Activated CD8-positive, alpha-beta memory T cell treated with anti-CD3 and anti-CD28 coated beads for 36 hours (primary cell): ENCODE measurements at places on chromosomes 1 and 21. TPM values are rescaled to one million over a fixed set of nuclear protein-coding genes. Genes with fewer than 3 reads are reported as not detected.

The IL22RA1 gene
- total RNA-seq = not detected

The HES2 gene
- total RNA-seq = not detected

The NID1 gene
- total RNA-seq = 0.08 TPM

The HMGCL gene
- total RNA-seq = 23.4 TPM

The SPRR1A gene
- total RNA-seq = not detected

The REN gene
- not detected for total RNA-seq

The RIMS3 gene
- total RNA-seq = 1.4 TPM

The CA6 gene
- total RNA-seq = 2.5 TPM

The KRTAP19-3 gene
- total RNA-seq = not detected

The FMO2 gene
- not detected for total RNA-seq

The CYP4A11 gene
- not detected for total RNA-seq

The RGS1 gene
- 28.7 TPM for total RNA-seq

The KLHDC9 gene
- total RNA-seq = 0.53 TPM

The CD101 gene
- total RNA-seq = 0.48 TPM

The B3GALT2 gene
- 0.13 TPM for total RNA-seq

The PLPPR5 gene
- not detected for total RNA-seq

The SPRR2F gene
- not detected for total RNA-seq

The TPTE gene
- total RNA-seq = not detected

The DAB1 gene
- not detected for total RNA-seq

The USH2A gene
- not detected for total RNA-seq

The TLCD4 gene
- 0.15 TPM for total RNA-seq

The LRRC53 gene
- total RNA-seq = not detected

The CD1E gene
- not detected for total RNA-seq

The GPR52 gene
- total RNA-seq = 0.44 TPM

The FLG2 gene
- not detected for total RNA-seq

The FAM72A gene
- 23.0 TPM for total RNA-seq

The PTPRC gene
- total RNA-seq = 318 TPM

The PTPN14 gene
- total RNA-seq = 2.0 TPM

The FCRL5 gene
- not detected for total RNA-seq

The SERBP1 gene
- 575 TPM for total RNA-seq

The GBP7 gene
- total RNA-seq = not detected

The NHLH1 gene
- total RNA-seq = 0.59 TPM

The PLEKHA6 gene
- total RNA-seq = 0.23 TPM

The KIF26B gene
- total RNA-seq = 0.31 TPM

The TMPRSS2 gene
- total RNA-seq = not detected

The KLHDC8A gene
- total RNA-seq = not detected

The RXFP4 gene
- not detected for total RNA-seq

The FAM151A gene
- not detected for total RNA-seq

The EIF4G3 gene
- 57.6 TPM for total RNA-seq

The GJA8 gene
- not detected for total RNA-seq

The COL9A2 gene
- total RNA-seq = 4.9 TPM

The LYPD8 gene
- total RNA-seq = not detected

The AADACL3 gene
- total RNA-seq = not detected

The F11R gene
- 11.5 TPM for total RNA-seq

The ANKRD34A gene
- total RNA-seq = 10.0 TPM

The PLA2G5 gene
- total RNA-seq = not detected

The LEMD1 gene
- total RNA-seq = not detected
